Stimulated activated CD4-positive, alpha-beta T cell treated with anti-CD3 and anti-CD28 coated beads, Interleukin-2, amount 100 ng/mL, for 24 hours (primary cell): ENCODE measurements at places on chromosomes 2 and 18.

DNA sequence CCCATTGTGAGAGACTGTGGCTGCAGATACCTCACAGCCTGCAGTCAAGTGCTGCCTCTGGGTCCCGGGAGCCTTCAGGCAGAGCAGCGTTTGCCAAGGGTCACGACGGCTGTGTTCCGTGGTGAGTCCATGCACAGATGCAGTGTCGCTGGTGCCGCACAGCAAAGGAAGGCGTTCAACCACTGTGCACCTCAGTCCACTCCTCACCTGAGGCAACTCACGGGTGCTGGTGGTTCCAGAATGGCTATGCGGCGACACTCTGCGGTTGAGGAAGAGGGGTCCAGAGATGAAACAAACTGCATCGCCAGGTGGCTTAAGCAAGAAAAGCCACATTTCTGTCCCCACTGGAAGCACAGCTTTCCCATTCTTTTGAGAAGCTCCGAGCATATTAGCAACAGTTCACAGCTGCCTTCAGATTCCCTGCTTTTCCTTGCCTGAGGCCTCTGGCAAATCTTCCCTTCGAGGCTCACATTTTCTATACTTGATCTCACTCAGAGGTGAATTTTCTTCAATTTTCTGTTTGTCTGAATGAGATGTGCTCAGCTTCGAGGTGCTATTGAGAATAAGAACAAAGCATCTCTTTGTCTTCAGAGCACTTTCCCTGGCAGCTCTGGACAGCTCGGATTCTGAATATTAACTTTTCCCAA is 208.8 kb upstream of the TWIST2 start:
- no peak for DNase-seq

GRCh38 chr18:49976795-49977560 is 163.6 kb upstream of the ACAA2 start:
- DNase-seq: no peak

- no peak for DNase-seq
These were observed 35.3 kb downstream of the KCNF1 start for GRCh38 chr2:10947005-10947440.

GRCh38 chr2:18998491-18998890 is 359.9 kb downstream of the OSR1 start:
- no peak for DNase-seq

- no peak for DNase-seq
These were observed 6.6 kb downstream of the NT5DC4 start for GRCh38 chr2:112727276-112728028.

- DNase-seq: no peak
These were observed 315.5 kb downstream of the CELF4 start for GRCh38 chr18:37249895-37250618.

DNA sequence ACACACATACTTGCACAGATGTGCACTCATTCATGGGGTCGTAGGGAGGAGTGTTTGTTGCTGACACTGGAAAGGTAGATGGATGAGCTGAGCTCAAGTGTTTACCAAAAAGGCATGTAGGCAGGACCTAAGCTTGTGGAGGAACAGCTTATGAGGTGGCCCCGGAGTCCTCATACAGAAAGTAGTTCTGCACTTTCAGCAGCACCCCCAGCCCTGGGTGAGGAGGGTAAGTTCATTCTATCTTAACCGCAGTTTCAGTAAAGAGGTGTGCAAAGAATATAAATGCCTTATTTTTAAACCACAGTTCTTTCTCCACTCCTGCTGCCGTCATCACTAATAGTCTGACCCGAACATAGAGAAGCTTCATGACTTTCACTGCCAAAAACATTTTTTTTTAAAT is 31.7 kb upstream of the RNF152 start:
- DNase-seq: no peak

- no peak for DNase-seq
These were observed 113.9 kb downstream of the COPS8 start for GRCh38 chr2:237199577-237199976.

DNA sequence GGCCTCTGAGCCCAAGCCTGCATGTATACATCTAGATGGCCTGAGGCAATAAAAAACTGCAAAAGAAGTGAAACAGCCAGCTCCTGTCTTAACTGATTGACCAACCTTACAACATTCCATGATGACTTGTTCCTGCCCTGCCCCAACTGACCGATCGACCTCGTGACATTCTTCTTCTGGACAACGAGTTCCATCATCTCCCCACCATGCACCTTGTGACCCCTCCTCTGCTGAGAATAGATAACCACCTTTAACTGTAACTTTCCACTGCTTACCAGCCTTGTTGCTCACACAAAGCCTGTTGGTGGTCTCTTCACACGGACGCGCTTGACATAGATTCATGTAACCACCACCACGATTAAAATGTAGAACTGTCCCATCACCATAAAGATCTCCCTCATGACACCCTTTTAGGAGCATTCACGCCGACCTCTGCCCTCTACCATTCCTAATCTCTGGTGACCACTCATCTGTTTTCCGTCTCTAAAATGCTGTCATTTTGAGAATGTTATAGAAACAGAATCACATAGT is 120.1 kb upstream of the REV1 start:
- no peak for DNase-seq

DNA sequence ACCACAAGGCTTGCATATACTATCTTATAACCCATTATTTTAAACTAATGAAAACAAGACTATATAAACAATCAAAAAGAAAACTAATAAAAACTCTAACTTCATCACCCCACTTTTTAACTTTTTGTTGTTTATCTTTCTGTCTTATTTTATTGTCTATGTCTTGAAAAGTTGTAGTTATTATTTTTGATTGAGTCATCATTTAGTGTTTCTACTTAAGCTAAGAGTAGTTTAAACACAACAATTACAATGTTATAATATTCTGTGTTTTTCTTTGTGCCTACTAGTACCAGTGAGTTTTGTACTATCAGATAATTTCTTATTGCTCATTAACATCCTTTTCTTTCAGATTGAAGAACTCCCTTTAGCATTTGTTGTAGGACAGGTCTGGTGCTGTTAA is 318.7 kb upstream of the ATP5MC3 start:
- DNase-seq: no peak

GRCh38 chr2:86703704-86704361 is 16.3 kb upstream of the RMND5A start:
- DNase-seq: no peak

GRCh38 chr18:58348951-58349350 is 279.9 kb downstream of the ALPK2 start:
- DNase-seq: no peak

DNA sequence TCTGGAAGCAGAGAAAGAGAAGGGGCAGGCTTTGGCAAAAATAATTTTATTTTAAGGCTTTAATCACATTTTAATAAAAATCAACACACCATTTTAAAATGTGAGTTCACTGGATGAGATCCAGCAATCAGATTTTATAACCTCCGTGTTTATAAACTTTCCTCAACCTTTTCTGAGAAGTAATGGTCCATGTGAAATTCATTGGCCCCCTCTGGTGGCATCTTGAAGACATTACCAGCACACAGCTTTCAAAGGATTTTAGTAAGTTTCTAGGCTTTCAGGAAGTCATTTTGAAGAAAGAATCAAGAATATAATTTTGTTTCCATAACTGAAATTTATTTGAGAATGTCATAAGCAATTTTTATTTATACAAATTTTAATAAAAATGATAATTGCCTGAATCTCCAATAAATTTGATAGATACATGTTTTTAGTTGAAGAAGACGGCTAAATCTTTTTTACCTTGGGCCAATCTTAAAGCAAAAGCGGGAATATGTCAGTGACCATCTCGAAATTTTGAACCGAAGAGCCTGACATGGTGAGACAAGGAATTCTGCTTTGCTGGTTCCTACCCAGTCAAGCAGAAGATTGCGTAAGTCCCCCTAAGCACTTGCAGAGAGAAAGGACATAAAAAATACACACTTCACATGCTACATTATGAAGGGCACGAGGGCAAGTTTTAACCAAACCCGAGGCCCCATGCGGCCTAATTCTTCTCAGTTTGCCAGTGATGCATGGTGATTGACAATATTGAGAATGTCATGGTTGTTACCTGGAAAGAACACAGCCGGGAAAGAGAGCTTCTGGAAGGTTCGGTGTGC is 128.4 kb upstream of the CBLN2 start:
- DNase-seq: no peak

- DNase-seq: no peak
These were observed 762.7 kb upstream of the TMEFF2 start for GRCh38 chr2:192957425-192957824.

DNA sequence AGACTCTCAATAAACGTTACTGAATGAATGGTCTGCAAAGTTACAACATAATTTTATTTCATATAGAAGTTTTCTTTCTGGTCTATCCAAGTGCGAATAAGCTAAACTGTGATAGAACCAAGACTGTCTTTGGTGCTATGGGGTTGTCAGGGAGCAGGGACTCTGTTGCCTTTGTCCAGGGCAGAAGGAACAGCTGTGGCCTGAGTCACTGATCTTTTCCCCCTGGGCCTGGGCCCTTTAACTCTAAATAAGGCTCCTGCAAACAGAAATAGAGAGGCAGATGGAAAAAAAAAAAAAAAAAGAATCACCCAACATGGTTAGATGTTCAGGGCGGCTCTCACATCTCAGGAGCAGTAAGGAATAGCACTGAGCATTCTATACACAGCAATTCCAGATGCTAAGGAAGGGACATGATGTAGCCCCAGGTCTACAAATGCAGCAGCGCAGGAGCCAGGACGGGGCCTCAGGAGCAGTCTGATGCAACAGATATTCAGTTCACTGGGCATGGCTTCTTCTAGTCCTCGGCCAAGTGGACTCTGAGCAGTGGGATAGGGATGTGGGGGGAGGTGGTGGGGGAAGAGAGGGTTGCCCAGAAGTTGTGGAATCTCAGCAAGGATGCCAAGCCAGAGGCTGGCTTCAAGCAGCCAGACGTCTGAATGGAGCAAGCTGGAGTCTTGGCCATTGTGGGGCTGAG is 247.1 kb upstream of the SIX2 start:
- no peak for DNase-seq

- no peak for DNase-seq
These were observed 73.1 kb upstream of the RBMS1 start for GRCh38 chr2:160566717-160567116.

DNA sequence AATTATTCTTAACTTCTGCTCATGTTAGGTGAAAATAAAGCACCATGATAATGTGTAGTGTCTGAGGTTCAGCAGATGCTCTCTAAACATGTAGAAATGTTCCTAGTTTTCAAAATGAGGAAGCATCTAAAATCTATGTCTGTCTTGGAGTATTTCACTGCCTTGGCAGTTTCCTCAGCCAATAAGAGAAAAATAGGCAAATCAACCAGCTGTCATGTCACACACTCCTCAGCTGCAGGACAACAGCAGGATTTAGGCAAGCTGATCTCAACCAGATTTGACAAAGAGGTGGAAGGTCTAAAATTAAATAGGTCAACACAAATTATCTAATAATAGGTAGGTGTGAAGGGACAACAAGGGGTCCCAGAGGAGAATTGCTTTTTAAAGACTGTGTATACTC is 164.1 kb upstream of the BOD1L2 start:
- DNase-seq: no peak

GRCh38 chr2:158753641-158754611 is 41.2 kb upstream of the DAPL1 start:
- peak; percentile 4 for DNase-seq

GRCh38 chr18:79458131-79458838 is 62.6 kb downstream of the NFATC1 start:
- DNase-seq: no peak

DNA sequence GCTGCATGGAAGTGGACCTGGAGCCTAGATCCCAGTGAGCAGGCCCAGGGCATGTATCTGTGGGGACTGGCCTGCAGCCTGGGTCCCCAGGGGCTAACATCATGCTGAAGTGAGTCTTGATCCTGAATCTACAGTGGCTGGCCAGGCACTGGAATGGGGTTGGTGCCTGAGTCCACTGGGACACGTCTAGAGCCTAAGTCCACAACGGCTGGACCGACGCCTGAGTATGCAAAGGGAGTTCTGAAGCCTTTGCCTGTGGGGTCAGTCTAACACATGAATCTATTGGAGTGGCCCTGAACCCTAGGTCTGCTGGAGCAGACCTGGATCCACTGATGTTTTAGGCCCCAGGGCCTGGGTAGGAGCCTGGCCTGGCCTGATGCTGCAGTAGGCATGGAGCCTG is 665.5 kb downstream of the DCDC2C start:
- no peak for DNase-seq

DNA sequence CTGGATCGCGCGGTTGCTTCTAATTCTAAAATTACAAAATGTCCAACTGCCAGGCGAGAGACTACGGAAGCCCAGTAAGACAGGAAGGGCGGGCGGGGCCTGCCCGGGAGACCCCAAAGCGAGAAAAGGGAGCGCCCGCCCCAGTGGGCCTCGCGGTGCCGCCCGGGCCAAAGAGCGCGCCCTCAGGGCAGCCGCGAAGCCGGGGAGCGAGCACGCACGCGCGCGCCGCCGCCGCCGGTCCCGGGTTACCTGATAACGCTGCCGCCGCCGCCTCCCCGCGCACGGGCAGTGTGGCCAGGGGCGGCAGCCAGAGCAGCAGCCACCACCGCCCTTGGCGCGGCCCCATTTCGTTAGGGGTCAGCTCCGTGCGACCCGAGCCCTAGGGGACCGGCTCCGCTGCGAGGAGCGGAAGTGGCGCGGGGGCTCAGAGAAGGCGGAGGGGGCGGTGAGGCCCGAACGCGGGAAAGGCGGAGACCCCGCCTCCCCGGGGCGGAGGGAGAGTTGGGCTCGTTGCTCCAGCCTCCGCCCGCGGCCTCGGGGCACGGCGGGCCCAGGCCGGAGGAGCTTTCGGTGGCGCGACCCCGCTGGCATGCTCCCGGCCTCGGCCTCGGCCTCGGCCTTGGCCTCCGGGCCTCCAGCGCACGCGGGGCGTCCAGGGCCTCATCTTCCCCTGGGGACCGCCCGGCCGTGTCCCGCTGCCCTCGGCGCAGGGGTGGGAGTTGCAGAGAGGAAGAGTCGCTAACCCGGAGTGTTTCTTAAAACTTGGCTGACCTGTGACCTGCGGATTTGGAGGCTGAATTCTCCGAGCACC is at the start of gene NEMP2:
Gene NEMP2 (minus strand): TSS at position 413 of the 811 bp plus-strand sequence. CDS start 67 bp downstream, at position 346.
- peak; percentile 88 for DNase-seq

- DNase-seq: no peak
These were observed 45.8 kb downstream of the DNAJC10 start for GRCh38 chr2:182761903-182762302.

- no peak for DNase-seq
These were observed 91.7 kb upstream of the HNMT start for GRCh38 chr2:137872577-137872976.

- DNase-seq: no peak
These were observed 144.3 kb downstream of the BCL2 start for GRCh38 chr18:63175264-63175663.

GRCh38 chr2:238040918-238041317 is 19.9 kb upstream of the SCLY start:
- DNase-seq: no peak

DNA sequence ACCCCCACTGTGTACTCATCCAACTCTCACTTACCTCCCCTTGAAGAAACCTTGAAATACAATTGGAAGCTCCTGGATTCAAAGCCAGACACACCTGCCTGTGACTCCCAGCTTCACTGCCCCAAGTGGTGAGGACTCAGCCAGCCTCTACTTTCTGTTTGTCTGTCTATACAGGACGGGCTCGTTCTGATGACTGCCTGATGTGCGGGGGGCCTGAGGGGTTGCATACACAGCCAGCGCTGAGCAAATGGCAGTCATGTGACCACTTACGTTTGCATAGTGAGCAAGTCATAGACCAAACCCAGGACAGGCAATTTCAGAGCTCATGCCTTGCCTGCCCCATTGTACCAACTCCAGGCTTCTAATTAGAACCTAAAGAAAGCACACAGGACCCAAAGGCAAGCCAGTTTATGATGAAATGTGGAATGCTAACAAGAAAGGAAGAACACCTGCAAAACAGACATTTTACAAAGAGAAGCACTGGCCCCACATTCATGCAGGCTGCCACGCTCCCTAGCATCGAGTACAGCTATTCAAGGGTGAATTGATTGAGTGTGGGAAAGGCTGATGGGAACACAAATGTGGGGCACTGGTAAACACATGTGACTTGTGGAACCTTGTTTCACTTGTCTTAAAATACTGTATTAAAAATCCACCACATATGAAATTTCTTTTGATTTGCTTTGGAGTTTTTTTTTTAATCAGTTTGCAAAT is 137.8 kb downstream of the LNPK start:
- no peak for DNase-seq
